ENCODE measurements at places on chromosomes 7 and 10.

GRCh38 chr10:96387161-96387560, 28.4 kb upstream of the OPALIN start:
- DNase-seq: no peak

- no peak for DNase-seq
These were observed 18.7 kb downstream of the LCOR start for GRCh38 chr10:96850825-96851224.

- DNase-seq: no peak
These were observed 444.2 kb upstream of the MKI67 start for GRCh38 chr10:128570319-128570995.

GRCh38 chr10:16673443-16673842, 143.8 kb downstream of the RSU1 start:
- DNase-seq: no peak

- no peak for DNase-seq
These were observed 12.6 kb upstream of the GSDME start for GRCh38 chr7:24769851-24770250.

GRCh38 chr7:139505563-139505962, 17.9 kb upstream of the CLEC2L start:
- DNase-seq: no peak

DNA sequence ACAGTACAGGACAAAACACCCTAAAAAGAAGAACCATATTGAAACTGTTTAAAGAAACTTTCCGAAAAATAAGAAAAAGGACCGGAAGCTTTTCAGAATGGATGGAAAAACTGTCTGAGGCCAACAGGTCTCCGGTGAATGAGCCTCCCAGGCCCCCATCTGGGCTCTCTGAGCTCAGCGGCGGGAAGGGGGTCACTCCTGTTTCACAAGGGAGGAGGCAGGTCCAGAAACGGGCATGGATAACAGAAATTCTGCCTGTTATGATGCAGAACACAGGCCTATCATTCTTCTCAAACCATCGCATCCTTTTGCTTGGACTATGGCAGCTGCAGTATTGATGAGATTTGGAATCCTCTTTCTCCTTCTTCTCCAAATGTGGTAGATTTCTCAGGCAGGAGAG, 58.9 kb upstream of the SHH start:
- DNase-seq: no peak

DNA sequence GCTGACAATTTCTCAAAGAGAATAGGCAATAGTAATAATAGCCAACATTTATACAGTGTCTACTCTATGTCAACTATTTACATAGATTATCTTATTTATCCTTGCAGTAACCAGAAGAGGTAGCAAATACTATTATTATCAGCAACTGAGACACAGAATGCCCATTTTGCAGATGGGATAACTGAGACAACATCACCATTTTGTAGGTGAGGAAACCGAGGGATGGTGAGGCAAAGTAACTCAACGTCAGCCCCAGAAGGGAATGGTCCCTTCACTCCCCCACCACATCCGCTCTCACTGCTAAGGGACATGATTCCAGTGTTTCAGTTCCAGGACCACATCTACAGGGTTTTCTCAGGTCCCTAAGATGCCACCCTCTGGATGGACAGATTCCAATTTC, 261.2 kb upstream of the NEBL start:
- no peak for DNase-seq

- no peak for DNase-seq
These were observed 1.6 kb upstream of the RAMP3 start for GRCh38 chr7:45155941-45156340.

GRCh38 chr10:103181244-103181643, 11.8 kb downstream of the NT5C2 start:
- DNase-seq: no peak

GRCh38 chr7:105904064-105904463, 27.7 kb upstream of the ATXN7L1 start:
- DNase-seq: no peak

DNA sequence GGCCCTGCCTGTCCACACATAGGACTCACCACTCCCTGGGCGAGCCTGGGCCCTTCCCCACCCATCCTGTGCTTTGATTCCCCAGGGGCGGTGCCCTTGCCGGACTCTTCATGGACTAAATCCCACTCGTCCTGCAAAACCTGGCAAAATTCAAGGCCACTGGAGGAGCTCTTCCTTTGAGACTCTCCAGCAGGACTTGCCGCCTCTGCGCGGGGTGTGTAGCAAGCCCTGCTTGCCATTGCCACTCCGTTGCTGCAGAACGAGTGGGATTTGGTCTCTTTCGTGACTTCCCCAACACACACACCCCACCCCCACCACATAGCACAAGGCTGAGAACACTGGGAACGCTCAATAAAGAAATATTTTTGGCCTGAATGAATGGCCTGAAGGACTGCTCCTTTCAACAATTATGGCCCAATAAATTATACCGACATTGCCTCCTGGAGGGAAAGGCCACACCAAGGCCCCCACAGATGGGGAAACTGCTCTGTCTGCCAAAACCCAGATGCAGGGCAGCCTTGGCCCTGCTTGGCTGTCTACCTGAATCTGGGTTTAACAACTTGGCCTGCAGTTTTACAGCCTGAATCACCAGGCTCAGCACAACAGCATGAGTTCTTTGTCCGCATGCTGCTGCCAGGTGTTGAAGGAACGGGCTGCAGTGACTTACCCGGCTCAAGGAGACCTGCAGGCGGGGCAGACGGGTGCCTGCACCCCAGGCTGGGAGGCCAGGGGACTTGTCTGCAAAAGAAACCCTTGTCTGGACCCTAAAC, 72.8 kb upstream of the KAT6B start:
- no peak for DNase-seq

GRCh38 chr7:17640730-17641377, 299.4 kb downstream of the SNX13 start:
- no peak for DNase-seq

- DNase-seq: no peak
These were observed 1212.4 kb upstream of the PHF14 start for GRCh38 chr7:9761224-9761623.

GRCh38 chr7:154371424-154371823, 319.2 kb downstream of the DPP6 start:
- DNase-seq: no peak

DNA sequence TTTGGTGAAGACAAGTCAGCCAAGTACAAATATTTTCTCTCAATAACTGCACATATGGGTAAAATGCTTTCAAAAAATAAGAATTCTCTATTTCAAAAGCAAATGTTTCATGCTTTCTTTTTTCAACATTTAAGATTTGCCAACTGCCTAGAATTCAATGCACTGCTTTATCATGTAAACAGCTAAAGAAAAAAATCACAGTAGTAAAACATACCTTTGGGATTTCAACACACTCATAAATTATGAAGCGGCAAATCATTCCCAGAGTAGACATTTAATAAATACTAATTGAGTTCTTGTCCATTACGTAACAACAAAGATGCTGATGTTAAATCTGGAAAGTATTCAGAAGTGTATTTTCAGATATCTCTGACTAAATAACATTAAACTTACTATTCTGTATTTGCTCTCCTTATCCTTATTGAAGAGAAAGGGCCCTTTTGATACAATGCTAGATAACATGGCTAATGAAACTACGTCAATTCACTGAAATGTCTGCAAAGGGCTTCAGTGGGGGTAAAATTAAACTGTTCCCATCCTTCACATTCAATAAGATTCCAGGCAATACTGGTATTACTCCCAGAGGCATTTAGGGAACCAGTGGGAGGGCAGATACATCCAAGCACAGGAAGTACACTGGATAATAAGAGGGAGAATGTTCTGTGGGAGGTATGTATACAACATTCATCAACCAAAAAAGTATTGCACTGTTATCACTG, 13.9 kb downstream of the NAPEPLD start:
- no peak for DNase-seq

- DNase-seq: no peak
These were observed 515 bp downstream of the FASTK start for GRCh38 chr7:151080067-151080521.

DNA sequence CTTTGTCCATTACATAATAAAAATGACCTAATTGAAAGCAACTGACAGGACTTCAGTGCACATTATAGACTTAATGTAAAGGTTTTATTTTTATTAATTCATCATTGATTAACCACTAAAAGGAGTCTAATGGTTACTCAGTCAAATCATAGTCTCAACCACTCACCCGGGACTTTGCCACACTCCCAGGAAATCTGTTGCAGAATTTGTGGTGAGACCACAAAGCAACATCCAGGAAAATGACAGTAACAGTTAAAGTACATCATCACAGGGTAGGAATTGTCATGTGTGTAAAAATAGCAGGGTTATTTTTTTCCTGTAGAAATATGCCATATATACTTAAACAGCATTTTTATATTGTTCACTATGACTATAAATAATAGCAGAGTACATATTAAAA, 6.3 kb upstream of the HGF start:
- no peak for DNase-seq

All from mucosa of gallbladder (tissue), 1 donor.